ENCODE measurements at places on chromosomes 1 and 21.

DNA sequence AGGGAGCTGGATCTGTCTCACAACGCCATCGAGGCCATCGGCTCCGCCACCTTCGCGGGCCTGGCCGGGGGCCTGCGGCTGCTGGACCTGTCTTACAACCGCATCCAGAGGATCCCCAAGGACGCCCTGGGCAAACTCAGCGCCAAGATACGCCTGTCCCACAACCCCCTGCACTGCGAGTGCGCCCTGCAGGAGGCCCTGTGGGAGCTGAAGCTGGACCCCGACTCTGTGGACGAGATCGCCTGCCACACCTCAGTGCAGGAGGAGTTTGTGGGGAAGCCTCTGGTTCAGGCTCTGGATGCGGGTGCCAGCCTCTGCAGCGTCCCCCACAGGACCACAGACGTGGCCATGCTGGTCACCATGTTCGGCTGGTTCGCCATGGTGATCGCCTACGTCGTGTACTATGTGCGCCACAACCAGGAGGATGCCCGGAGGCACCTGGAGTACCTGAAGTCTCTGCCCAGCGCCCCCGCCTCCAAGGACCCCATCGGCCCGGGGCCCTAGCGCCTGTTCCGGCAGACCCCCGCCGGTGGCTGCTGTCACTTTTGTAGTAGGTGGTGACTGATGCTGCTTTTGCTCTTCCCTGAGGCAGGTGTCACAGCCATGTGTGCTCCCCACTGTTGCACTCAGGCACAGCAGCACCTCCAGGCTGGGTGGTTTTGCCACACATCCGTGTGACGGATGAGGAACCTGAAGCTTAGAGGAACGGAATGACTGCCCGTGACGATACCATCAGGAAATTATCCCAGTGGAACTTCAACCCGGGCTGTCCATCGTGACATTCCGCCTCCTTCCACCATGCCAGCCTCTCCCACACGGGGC, 1.8 kb downstream of the LRRC3 start:
- no peak for DNase-seq

- DNase-seq = no peak
Observed at GRCh38 chr1:43300378-43301094, at the start of gene TIE1. TIE1 (plus strand) TSS chr1:43300982; CDS start chr1:43301072, 90 bp downstream.

- DNase-seq = no peak
Observed at GRCh38 chr1:156750711-156751450, 594 bp downstream of the HDGF start.

DNA sequence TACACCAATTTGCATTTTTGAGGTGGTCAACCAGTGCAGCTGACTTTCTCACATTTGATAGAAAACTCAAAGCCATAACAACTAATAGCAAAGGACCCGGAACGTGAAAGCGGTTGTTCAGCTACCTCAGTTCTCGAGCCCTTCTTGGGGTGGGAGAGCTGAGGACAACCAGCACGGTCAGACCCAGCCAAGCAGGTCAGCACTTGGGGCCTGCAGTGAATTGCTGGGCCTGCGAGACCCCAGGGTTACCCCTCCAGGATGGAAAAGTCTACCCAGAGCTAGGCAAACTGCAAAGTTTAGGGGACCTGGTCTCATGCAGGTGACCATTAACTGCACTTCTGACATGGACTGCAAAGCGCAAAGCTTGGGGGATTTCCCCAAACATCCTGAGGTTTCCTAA, 23.8 kb upstream of the AJAP1 start:
- DNase-seq = no peak

DNA sequence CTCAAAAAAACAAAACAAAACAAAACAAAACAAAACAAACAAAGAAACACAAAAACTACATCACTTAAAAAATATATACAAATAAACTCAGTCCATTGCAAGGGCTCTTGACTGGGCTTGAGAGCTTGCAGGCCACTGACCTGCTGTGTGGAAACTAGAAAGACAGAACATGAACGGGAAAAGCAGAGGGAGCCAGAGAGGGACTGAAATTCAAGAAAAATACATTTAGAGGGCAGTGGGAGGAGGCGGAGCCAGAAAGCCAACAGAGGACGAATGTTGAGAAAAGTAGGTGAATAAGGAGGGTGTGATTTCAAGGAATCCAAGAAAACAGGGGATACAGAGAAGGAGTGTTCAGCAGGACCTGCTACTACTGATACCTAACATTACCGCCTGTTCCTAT, 41.4 kb upstream of the PLA2G2C start:
- DNase-seq = no peak

DNA sequence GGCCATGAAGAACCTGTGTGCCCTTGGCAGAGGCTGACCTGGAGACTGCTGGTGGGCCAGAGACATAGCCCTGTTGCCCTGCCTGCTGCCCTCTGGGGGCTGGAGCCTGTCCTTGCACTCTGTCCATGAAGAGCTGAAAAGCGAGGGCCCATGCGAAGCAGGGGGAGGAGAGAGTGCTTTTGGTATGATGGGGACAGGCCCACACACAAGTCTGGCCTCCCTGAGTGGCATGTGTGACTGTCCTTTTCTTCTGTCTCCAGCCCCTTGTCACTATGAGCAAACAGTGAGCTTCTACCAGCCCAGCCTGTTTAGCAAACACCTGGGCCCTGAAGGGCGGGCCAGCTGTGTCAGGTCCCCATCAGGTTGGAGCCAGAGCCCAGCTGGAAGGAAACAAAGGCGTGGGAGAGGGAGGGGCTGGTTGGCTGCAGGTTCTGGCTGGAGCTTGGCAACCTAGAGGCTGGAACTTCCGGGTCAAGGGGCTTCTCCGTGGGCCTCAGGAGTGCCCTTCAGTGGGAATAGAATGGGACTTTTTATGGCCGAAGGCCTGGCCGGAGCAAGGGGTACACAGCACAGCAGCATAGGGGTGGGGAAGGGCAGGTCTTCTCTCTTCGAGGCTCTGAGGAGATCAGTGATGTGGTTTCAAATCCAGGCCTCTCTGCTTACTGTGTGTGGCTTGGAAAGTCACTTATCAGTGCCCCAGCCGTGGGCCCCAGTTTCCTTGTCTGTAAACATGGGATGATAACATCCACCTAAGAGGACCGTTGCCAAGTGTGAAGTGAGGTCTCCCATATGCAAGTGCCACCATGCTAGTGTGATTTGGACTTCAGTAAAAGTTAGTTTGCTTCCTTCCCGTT, 14.3 kb downstream of the QSOX1 start:
- no peak for DNase-seq

- DNase-seq = no peak
Observed at GRCh38 chr21:41869771-41870170, 9.4 kb downstream of the PRDM15 start.

DNA sequence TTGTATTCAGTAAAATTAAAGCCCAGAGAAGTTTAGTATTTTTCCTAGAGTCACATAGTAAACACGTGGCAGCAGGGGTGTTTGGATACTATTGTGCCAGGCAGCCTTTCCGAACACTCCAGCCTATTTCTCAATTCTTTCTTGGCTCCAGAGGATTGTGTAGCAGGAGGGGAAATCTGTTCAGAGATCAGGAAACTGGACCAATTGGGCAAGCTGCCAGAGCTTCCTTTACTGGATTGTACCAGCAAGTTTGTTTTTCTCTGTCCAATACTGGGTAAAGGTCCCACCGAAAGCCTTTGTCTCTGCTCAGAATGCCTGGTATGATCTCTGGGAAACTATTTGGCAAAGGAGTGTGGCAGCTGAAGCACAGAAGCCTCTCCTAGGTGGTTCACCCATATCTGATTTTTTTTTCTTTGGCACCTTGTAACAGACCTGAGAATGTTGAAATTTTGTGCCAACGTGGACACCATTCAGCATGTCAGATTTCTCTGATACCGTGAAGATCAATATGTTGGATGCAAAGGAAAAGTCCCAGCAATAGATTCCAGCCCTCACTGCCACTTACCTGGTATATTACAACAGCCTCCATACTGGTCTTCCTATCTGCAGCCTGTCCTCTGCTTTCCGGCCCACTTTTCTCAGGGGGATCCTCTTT, 126.2 kb downstream of the FGGY start:
- no peak for DNase-seq

DNA sequence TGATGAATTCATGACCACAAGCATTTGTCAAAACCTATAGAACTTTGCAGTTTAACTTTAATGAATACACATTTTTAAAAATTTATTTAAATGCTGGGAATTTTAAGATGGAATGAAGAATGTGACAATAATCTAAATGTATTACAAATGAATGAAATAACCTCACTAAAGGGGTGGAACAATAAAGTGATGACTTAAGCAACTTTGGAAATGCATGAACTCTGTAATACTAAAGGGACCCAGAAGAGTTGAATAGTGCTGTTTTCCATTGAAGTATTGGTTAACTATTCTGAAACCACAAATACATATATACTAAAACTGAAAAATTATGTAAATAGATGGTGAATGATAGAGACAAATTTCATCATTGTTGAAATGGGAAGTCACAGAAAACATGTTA, 1395.1 kb downstream of the NCAM2 start:
- no peak for DNase-seq
